Kidney tubule cell (primary cell): ENCODE measurements at places on chromosomes 7 and 10.

DNA sequence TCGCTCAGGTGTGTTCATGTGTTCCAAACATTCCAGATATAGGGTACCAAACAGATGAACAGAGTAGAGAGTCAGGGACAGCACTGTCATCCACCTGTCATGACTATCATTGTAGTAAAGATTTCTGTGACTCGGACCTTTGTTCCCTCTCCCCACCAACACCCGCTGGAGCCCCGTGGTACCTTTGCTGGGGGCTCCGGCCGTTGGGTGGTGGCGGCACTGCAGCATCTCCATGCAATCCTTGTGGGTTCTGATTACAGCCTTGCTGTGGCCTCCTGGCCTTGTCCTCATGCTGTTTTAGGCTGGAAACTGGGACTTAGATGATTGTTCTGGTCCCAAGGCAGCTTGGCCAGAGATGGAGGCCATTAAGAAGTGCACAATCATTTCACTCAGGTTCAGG, 247.3 kb downstream of the SKAP2 start:
- DNase-seq, result no peak

DNA sequence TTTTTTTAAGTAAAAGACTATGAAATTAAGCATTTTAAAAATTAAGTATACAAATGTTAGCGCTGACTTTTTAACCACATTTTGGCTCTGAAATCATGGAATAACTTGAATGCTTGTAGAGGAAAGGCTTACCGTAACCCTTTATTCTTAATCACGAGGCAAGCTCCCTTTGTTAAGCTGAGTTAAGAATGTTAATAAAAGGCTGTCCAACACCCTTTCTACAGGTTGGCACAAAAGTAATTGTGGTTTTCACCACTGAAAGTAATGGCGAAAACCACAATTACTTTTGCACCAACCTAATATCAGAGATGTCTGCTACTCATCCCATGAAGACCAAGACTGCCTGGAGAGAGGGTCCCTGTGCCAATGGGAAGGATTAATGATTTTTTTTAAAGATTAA, 70.6 kb downstream of the STK17A start:
- no peak for DNase-seq

- DNase-seq, result peak; percentile 83
These were observed 50.4 kb upstream of the C7orf33 start for GRCh38 chr7:148540041-148540738.

GRCh38 chr7:92794391-92794790, 42.0 kb downstream of the CDK6 start:
- DNase-seq, result no peak

- no peak for DNase-seq
These were observed 133.9 kb upstream of the GHITM start for GRCh38 chr10:84005403-84005802.

- peak; percentile 42 for DNase-seq
These were observed 264.6 kb downstream of the SNX10 start for GRCh38 chr7:26556061-26556881.

- DNase-seq, result no peak
These were observed 12.5 kb upstream of the KEL start for GRCh38 chr7:142974626-142975025.

DNA sequence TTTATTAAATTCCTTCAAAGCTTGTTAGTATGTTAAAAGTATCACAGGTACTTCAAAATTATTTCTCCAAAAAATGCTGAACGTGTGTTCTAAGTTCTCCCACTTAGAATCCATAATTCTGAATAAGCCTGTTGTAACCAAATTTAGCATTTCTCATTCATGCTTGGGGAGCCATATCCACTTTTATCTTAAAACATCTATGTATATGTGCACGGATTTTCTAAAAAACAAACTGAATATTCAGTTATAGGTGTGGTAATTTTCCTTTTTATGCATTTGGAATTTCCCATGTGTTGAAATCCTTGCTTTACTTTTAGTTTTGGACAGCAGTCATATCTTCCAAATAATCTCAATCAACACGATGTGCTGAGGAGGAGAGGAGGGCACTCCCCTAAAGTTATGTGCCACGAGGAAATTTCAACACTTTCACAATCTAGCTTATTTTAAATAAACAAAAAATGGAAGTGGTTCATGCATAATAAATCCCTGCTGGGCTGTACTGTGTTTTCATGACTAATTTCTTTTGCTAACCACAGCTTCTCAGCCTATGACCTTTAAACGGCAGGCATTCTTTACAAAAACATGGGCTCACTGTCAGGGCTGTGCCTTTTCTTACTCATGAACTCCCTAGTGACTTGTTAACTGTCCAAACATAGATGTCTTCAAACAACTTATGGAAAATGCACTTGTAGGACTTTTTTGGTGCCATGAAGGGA, 380.3 kb upstream of the SEMA3C start:
- peak; percentile 90 for DNase-seq

DNA sequence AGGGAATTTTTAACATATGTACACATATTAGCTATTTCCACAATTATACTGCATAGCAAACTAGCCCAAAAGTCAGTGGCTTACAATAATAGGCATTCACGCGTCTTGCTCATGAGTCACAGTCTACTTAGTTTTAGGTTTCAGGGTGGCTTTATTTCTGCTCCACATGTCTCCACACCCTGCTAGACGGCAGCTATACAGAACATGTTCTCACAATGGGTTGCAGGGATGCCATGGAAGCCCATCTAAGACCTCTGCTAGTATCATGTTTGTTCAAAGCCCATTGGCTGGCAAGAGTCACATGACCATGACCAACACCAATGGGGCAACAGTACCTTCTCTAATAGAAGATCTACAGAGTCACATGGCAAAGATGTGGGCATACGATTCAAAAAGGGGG, 96.3 kb upstream of the NEBL start:
- peak; percentile 2 for DNase-seq

GRCh38 chr10:84308481-84309304, 19.7 kb upstream of the CCSER2 start:
- peak; percentile 91 for DNase-seq

GRCh38 chr10:14023673-14024328, 306.9 kb downstream of the FRMD4A start:
- DNase-seq, result peak; percentile 15

- DNase-seq, result peak; percentile 49
These were observed 14.7 kb downstream of the FKBP6 start for GRCh38 chr7:73342645-73343044.

DNA sequence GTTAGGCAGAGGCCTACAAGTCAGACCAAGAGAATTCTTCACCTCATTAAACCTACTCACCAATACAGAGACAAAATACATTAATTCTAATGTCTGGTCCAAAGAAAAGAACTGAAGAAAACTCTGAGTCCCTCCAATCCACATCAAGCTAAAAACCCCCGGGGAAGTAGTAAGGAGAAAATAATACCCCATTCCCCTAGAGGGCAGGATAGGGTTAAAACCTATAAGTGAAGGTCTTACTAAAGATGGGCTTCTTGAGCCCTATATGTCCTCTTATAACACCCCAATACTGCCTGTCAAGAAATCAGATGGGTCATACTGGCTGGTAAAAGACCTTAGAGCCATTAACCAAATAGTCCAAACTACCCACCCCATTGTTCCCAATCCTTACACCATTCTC, 141.3 kb upstream of the TMEM106B start:
- no peak for DNase-seq

GRCh38 chr10:8614054-8614565, 559.6 kb downstream of the GATA3 start:
- DNase-seq, result no peak

GRCh38 chr7:158945519-158945918, 89.2 kb downstream of the DYNC2I1 start:
- no peak for DNase-seq

DNA sequence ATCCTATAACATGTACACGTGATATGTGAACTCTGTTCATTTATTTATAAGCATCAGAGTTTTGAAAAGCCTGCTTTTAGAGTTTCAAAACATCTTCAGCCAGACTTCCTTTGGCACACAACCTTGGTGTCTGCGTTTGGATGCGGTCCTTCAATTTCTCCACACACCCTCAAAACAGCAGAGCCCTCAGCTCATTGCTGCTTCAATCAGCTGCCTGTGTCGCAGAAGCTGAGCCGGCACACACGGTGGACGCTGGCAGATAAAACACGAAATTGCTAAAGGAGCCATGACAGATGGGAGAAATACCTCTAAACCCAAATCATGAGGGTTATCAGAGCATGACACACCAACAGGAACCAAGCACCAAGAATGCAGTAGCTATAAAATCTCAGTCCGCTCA, 396.4 kb upstream of the AKR1E2 start:
- peak; percentile 25 for DNase-seq

DNA sequence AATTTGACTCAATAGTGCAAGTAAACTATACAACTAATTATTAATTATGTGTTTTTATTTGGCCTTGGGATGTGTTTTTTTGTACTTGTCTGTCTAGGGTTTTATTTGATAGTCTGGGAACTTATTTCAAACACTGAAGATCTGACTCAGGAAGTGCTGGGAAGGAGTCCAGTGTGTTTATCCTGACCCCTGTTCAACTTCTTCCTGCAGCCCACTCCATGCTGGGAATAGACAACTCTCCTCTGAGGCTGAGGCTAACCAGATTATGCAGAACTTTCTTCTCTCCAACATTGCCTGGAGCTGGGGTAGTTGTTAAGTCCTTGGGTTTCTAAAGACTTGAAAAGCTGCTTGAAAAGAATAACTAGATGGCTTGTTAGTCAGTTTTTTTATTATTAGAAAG, 6.9 kb downstream of the CISD1 start:
- DNase-seq, result peak; percentile 17

- DNase-seq, result peak; percentile 84
These were observed 326.8 kb upstream of the POT1 start for GRCh38 chr7:125256446-125256845.

GRCh38 chr7:115110523-115110922, 188.6 kb downstream of the MDFIC start:
- no peak for DNase-seq

- no peak for DNase-seq
These were observed 69.7 kb upstream of the AQP1 start for GRCh38 chr7:30841801-30842541.

GRCh38 chr7:77893813-77894212, 95.2 kb downstream of the PHTF2 start:
- no peak for DNase-seq

DNA sequence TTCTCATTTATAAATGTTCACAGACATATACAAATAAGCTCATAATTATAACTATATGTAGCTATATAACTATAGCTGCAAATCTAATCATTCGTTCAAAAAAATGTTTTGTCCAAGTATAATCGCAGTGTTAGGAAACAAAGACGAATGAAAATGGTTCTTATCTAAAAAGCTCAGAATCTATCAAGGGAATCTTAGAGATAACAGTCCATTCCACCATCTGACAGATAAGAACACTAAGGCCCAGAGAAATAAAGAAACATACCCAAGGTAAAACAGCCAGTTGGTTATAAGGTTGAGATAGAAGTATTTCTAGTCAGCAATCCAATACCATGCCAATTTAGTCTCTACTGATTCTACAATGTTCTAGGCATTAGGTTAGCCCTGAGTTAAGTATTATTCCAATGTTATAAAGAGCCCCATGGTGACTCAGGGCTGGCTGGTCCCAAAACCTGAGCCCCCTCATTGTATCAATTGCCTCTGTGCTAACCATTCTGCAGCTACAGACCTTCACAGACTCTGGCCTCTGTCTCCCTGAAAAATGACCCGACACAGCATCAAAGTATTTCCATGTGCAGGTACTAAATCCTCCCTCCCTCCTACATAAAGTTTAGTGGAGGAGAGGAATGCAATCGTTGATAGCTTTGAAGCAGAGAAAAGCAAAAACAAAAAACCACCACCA, 30.0 kb downstream of the CHCHD3 start:
- no peak for DNase-seq

DNA sequence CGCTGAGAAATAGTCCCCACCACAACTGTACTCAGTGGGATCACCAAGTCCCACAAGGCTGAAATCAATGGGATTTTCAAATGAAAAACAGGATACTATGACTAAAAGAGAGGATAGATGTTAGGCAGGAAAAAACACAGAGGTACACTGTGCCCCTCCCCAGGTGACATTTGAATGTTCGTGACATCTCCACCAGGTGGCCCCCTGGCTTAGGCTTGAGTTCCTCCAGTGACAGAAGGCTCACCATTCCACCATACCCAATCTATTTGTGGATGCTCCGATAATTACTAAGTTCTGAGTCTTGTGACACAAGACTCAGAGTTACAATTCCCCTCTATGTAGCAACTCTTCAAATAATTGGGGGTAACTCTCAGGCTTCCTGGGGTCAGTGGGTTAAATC, 77.5 kb upstream of the KCNMA1 start:
- DNase-seq, result no peak

- DNase-seq, result no peak
These were observed 55.5 kb downstream of the MET start for GRCh38 chr7:116727432-116728009.

DNA sequence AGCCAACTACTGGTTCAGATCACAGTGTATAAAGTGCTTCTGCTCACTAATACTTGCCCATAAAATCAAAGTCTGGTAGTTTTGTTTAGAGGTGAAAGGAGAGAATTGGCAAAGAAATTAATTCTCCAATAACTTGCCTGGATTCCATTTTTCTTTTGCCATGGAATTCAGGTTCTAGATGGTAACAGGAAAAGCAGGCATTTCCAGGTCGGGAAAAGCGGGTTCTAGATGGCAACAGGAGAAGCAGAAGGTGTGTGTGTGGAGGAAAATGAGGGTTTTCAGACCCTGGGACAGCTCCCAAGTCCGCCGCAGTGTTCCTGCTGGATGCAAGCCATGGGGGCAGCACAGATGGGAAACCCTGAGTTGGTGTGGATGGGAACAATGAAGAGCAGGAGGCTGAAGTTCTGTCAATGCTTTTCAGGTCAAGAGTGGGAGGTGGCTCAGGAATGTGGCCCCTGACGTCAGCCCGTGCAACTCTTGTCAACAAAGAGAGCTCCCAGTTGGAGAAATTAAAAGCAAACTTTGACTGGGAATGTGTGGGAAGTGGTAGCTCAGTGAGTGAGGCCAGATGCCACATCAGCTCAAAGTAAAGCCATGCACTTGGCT, 696.7 kb downstream of the LRMDA start:
- DNase-seq, result no peak

DNA sequence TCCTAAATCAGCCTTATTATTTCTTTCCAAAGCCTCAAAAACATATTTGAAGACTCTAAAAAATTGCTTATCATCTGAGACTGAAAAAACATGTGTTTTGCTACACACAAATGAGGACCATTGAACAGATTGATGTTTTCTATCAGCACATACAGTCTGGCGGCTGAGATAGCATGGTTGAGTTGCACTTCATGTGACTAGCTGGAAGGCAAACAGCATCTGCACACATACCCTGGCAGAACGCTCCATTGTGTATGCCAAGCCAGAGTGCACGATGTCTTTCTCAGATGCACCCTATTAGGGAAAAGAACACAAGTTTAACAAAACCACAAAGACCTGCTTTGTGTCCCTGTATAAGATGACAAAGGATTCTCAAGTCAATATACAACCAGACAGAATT, 33.0 kb downstream of the FAM25A start:
- DNase-seq, result no peak

- no peak for DNase-seq
These were observed 19.0 kb upstream of the SLC26A4 start for GRCh38 chr7:107641676-107642075.

DNA sequence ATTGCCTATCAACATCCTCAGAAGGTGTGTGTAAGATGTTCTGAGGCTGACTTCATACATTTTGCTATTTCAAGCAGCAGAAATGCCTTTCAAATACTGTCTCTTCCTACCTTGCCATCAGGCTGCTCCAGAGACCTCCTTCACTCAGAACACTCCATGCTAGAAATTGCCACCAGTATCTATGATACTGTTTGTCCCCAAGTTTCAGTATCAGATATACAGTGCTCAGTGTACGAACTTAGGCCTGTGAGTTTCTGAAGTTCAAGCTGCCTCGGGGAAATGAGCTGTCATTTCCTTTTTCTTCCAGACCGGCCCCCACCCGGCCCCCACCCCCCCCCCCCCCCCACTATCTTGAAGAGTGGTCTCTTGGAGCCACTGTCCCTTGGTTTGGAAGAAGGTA, 373.4 kb upstream of the CHRM2 start:
- DNase-seq, result no peak
